Astrocyte (in vitro differentiated cells and primary cell): ENCODE measurements at places on chromosomes 6 and 20.

DNA sequence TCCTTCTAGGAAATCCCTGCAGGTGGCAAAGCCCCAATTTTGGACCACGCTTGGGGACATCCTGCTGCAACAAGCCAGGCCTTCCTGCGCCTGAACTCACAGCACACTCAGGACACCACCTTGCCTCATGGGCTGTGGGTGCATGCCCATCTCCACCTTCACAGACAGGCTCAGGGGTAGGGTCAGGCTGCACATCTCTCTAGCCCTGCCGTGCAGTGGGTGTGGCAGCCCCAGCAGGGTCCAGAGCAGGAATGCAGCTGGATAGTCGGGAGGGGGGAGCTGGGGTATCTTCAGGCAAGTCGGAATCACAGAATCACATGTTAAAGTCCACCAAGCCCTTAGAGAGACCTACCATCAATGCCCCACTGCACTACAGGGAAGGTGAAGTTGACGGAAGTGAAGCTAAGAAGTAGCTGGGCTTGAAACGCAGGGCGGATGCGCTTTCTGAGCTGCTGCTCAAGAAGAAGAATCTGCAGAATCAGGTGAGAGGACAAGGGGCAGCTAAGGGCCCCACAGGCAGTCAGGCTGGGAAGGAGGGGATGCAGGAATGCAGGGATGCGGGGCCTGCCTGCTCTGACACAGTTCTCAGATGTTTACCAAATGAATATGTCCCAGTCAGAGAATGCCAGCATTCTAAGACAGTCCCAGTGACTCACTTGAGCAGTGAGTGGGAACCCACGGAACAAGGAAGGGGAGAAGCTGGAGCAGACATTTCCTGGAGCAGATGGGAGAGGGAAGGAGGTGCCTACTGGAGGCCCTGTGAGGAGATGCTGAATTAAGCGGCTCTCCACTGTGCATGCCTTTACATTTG lies 11.3 kb downstream of the SERPINB6 start:
- peak; percentile 78 for DNase-seq

GRCh38 chr6:113999284-113999683 lies 28.3 kb upstream of the HDAC2 start:
- no peak for DNase-seq

DNA sequence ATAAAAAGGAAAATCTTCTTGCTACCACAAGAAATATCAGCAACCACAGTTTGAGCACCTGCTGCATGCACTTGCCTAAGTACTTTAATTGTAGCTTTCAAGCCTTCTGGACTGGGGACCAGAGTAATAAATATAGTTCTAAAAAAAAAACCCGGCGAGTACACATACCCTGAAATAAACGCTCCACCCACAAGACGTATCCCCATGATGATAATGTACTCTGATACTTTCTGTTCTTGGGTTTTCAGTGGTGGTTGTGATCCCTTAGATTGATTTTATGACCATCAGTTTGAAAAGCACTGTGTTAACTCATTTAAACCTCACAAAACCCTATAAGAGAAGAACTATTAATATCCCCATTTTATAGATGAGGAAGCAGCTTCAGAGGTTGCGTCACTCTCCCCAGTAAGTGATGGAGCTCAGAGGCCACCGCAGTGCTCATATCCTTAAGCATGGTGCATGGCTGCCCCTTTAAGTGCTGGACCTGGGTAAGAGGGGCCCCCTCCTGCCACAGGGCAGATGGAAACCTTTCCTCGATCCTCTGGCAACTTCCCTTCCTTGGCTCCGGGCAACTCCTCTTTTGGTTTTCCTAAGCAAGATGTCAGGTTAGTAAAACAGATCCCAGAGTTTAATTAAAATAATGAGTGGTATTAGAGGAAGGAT lies 67.3 kb downstream of the KCNB1 start:
- no peak for DNase-seq

DNA sequence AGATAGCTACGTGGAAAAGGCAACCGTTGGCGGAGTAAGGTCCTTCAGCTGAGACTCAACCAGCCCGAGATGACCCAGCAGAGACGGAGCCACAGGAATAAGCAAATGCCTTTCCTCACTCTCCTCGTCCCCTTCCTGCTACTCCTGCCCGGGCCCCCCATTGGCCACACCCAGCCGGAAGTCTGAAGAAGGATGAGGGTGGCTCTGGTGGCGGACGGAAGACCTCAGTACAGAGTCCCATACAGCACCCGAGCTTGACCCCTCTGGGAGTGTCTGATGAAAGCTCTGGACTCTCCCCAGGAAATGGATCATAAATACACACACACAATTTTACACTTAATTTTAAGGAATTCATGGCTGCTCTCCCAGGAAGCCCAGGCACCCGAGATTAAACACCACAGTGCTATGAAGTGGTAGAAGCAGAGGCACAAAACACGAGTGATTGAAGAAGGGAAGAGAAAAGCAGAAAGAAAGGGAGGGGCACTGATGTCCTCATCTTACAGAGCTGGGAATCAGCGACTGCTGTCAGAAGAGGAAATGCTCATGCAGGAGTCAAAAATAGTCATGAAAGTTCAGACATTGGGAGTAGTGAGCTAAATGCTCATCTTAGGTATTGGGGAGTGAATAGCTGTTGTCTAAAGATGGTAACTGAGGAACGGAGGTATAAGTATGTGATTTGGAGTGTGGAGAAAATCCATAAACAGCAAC lies 125.6 kb downstream of the BANF2 start:
- DNase-seq, result no peak

DNA sequence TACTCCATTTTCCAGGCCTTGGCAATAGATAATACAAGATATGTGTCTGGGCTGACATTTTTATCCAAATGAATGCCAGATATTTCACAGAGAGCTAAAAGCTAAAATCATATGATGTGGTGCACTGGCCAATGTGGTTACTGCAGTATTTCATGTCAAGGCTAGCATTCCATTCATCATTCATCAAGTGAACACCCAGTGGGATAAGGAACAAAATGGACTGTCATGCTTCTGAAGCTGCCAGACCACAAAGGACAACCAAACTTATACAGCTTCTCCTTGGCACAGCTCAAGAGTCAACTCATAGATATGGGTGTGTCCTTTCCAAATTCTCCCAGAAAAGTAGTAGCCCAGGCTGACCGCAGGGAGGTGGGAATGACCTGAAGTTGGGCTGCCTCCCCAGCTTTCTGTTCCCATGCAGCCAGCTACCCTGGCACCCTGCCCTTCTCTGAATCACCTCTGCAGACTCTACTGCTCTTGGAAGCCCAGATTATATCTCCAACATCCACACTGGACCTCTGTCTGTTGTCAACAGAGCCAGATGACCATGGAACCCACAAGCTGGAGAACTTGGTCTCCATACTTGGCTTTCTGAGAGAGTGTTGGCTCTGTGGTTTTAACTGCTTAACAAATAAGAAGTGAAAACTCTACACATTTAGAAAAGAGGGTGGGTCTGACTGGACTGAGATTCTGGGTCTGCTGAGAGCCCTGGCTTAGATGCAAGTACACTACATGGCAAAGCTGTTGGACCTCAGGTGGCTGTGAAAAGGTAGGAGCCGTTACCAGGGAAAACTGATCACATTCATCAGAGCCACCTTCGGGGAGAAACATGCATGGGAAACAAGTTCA lies 122.8 kb downstream of the ALDH8A1 start:
- peak; percentile 100 for DNase-seq

- no peak for DNase-seq
Observed at GRCh38 chr6:152977556-152977955, 5.3 kb downstream of the FBXO5 start.

GRCh38 chr6:17161076-17161475 lies 59.2 kb downstream of the STMND1 start:
- DNase-seq, result no peak

DNA sequence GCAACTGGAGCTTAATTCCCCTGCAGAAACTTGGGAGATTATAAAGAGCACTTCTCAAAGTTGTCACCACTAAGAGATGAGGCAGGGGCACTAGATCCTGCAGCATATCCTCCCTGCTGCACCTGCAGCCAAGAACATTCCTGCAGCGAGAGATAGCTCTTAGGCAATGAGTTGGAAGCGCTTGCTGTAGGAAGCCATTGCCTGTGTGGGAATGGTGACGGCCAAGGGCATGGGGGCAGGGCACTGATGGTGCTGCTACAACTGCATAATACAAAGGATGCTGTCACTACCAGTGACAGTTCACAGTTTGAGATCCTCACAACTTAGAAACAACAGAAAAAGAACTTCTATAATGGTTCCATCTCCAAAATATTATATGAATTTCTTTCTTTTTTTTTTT lies 89.9 kb downstream of the CDS2 start:
- no peak for DNase-seq

GRCh38 chr6:128509709-128510108 lies 10.7 kb downstream of the PTPRK start:
- DNase-seq, result no peak

DNA sequence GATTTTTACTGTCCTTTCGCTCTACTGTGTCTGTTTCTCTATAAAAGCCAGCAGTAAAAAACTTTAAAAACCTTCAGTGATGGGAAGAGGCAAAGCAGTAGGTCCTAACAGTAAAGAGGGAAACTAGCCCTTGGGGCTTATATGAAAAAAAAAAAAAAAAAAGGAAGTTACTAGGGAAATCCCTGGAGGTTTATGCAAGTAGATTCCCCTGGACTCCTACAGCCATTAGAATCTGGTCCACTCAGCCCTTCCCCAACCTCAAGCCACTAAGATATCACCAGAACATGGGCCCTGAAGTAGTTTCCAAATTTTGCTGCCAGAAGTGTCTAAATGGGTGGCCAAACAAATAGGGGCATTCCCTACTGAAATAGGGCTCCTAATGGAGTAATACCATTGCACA lies 70.5 kb upstream of the HINT3 start:
- DNase-seq, result no peak

DNA sequence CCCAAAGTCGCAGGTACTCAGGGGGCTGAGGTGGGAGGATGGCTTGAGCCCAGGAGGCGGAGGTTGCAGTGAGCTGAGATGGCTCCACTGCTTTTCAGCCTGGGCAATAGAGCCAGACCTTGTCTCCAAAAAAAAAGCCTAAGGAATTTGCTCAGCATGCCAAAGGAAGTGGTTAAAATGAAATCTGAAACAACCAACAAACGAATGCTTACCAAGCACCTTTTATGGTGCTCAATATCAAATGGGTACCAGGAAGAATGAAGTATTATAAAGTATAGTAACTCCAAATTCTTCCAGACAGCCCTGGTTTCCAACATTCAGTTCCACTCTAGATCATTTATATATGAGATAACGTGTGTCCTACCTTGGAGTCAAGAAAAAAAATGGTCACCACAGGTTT lies 14.0 kb downstream of the GMDS start:
- peak; percentile 60 for DNase-seq

- DNase-seq, result no peak
Observed at GRCh38 chr20:55580475-55580874, 424.8 kb downstream of the CBLN4 start.

DNA sequence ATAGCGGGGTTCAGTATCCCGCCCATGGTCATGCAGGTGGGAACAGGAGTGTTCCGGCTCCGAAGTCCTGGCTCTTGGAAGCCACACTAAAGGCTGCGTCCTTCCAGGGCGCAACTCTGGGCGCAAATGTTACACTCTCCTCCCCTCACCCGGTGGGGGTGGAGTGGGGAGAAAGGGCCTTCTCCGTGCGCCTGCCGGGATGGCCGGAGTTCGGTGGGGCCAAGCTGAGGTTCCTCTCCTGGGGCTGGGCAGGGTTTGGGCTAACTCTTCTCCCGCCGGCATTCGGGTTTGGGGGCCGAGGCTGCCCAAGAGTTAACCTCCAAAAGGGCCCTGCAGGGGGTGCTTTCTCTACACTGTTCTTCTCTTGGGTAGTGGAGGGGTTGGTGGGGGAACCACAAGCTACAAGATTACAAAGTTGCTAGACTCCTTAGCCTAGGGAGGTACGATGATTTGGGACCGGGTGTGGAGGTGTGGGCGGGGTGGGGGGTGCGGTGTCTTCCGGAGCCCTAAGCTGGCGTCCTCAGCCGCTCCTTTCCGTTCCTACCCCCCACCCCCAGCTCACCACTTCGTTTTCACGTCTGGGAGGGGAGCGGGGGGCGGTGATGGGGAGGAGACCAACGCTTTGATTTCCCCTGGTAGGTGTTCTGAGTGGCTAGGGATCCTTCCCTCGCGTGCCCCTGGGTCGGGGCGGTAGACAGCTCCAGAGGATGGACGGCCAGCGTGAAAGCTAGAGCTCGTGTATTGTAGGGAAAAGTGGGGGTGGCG lies 12.3 kb downstream of the NRN1 start:
- no peak for DNase-seq

DNA sequence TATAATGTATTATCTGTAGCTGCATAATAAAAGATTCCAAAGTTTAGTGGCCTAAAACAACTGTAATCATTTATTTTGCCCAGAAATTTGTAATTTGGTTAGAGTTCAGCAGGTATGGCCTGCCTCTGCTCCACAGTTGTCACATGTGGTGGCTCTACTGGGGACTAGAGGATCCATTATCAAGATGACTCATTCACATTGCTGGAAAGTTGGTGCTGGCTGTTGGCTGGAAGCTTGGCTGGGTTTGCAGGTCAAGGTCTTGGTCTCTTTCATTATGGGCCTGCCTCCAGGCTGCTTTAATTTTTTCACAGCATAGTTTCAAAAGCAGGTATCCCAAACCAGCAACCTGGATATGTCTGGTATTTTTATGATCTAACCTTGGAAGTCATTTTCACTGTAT lies 17.6 kb downstream of the TRDN start:
- DNase-seq, result no peak

- peak; percentile 92 for DNase-seq
Observed at GRCh38 chr6:154386848-154387717, 30.5 kb upstream of the IPCEF1 start.

GRCh38 chr6:75752365-75752764 lies 3.3 kb downstream of the MYO6 start:
- peak; percentile 31 for DNase-seq

DNA sequence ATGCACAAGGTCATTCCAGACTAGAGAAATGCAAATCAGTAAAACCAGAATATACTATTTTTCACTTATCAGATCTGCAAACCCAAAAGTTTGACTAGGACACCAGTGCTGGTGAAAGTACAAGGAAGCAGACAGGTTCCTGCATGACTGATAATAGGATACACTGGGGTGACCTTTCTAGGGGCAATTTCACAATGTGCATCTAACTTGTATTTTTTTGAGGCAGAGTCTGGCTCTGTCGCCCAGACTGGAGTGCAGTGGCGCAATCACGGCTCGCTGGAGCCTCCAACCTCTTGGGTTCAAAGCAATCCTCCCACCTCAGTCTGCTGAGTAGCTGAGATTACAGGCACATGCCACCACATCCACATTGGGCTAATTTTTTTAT lies 11.4 kb downstream of the COMMD7 start:
- DNase-seq, result no peak

DNA sequence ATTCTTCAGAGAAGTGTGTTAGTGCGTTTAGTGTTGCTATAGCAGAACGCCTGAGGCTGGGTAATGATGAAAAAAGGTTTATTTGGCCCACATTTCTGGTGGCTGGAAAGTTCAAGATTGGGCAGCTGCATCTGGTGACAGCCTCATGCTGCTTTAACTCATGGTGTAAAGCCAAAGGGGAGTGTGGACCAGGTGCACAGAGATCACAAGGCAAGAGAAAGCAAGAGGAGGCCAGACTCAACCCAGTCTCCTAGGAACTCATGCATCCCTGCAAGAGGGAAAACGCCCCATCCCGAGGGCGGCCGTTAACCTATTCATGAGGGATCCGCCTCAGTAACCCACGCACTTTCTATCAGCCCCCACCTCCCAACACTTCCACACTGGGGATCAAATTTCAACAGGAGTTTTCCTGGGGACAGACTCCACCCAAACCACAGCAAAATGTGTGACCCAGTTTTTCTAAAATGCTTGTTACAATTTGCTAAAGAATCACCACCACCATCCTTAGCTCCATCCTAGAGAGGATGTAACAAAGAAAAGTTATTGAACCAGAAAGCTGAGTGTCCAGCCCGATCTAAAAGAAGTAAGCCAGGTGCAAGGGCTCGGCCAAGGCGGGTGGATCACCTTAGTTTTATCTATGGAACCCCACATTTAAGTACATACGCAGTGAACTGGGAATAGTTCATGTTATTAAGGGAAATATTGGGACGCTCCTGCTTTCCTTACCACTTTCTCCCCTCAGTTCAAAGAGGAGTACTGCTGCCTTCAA lies 164.8 kb downstream of the QKI start:
- peak; percentile 37 for DNase-seq
